ENCODE measurements at places on chromosomes 3 and 15.

- DNase-seq: peak; percentile 11
These were observed 133.9 kb upstream of the LRRFIP2 start for GRCh38 chr3:37308247-37308646.

GRCh38 chr3:13514639-13515435 is 34.1 kb upstream of the FBLN2 start:
- no peak for DNase-seq

GRCh38 chr3:114664006-114664405 is 370.2 kb downstream of the TIGIT start:
- no peak for DNase-seq

- no peak for DNase-seq
These were observed 252.4 kb downstream of the FHIT start for GRCh38 chr3:60998858-60999257.

DNA sequence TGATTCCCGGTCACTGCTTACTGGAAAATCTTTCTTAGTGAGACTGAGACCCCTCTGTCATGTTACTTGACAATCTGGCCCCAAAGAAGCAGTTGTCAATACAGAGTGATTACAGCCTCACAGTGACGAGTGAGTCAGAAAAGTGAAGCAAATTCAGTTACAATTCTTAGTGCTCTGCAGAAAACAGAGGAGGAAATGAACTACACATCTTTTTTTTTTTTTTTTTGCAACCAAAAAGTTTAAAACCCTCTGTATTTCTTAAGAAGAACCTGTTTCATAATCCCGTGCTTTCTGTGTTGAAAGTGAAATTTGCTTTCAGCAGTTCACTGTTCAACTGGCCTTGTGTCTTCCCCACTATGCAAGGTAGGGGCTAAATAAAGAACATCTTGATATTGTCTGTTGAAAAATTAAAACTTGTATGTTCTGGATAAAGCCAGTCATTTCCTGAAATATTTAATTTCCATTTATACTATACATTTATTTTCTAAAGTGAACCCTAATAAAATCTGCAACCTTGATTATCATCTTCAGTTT is 1.9 kb downstream of the AQP9 start:
- DNase-seq: no peak

DNA sequence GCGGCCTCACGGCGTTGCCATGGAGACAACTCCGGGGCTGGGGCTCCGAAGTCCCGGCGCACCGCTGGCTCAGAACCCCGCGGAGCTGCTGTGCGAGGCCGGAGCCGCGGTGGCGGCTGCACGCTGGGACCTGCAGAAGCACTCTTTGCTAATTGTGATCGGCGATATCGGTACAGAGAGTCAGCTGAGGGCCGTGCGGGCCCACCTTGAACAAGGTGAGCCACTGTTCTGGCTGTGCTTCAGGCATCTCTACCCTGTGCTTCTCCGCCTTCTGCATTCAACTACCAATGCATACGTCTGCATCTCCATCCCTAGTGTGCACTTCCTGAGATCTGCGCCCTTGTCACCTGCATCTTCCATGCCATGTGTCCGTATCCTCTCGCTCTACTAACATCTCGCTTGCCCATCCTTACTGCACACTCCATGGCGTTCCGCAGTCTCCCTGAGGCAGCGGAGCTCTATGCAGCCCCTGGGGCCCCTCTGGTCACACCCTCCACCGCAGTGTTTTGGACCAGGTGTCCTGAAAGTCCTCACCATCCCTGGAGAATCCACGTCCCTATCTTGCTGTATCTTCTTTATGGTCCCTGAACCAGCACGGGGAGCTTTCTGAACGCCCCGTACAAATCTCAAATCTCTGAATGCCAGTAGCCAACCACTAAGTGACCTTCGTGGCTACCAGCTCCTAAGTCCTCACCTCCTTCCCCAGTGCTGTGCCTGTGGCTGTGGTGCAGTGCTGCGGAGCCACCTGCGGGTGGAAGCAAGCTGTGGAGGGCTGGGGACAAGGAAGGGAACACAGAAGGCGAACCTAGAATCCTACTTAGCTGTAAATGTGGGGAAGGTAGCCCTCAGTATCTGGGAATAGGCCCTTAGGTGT is 6.2 kb upstream of the MAP1A start:
- DNase-seq: no peak

- no peak for DNase-seq
These were observed 64.8 kb upstream of the STIMATE start for GRCh38 chr3:52962160-52962559.

DNA sequence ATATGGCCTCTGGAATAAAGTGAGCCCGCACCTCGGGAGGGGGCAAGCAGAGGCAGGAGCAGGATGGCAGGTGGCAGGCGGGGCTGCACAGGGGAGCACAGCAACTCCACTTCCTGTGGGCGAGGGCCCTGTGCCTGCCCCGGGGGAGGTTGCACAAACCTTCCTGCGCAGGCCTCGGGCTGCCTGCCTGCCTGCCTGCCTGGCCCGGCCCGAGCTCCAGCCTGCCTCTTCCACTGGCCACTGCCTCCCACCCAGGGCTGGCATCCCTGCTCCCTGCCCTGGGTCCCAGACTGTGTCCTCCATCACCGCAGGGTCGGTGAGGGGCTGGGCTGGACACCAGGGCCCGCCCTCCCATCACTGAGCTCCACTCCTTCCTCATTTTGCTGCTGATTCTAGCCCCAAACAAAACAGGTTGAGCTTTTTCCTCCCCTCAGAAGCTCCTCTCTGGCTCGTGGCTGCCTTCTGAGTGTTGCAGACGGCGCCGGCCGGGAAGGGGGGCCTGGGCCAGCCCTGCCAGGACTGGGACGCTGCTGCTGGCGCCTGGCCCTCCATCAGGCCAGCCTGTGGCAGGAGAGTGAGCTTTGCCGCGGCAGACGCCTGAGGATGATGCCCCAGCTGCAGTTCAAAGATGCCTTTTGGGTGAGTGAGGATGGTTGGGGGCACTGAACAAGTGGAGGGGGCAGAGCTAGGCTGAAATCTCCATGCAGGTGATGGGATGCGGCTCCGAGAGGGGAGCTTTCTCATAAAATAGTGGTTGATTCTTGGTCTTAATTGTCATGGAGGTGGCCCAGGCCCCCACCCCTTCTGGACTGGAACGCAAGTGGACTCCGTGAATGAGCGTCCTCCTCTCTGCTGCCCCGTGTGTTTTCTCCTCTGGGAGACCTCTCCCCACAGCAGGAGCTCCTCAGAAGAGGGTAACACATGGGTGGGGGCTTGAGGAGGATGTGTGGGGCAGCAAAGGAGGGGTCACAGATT is at the start of gene PSTPIP1:
PSTPIP1 (plus strand) TSS at position 156 of the 975 bp plus-strand sequence; CDS start at position 604, 448 bp downstream.
- peak; percentile 63 for DNase-seq

DNA sequence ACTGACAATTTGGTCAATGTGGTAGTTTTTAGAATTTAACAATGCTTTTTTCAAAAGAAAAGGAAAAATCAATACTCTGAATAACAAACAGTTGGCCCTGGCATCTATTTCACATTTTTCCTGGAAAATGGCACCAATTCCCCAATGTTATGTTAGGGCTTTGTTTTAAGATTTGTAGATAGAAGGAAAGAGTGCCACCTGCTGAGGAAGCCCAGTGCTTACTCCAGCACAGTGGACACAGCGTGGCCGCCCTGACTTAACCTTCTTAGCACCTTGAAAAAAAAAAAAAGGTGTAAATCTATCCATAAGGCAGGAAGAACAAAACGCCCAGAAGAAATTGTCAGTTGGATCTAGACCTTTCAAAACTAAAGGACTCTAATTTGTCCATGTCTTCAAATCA is 110.7 kb upstream of the CNTN4 start:
- DNase-seq: no peak

DNA sequence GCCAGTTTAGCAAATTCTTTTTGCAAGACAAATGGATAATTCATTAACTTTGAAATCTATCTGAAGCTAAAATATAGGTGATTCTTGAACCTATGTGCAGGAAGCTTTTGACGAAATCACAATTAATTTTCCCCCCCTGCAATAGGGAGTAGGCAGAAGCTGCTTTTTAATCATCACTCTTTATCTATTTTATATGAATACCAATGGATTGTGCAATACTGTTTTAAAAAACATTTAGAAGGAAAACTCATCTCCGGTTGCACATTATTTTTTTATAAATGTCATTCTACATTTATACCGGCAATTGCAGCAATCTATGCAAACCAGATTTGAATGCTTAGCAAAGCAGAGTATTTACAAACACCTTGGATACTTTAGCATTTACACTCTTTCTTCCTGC is 121.1 kb upstream of the TMCO5A start:
- DNase-seq: no peak

DNA sequence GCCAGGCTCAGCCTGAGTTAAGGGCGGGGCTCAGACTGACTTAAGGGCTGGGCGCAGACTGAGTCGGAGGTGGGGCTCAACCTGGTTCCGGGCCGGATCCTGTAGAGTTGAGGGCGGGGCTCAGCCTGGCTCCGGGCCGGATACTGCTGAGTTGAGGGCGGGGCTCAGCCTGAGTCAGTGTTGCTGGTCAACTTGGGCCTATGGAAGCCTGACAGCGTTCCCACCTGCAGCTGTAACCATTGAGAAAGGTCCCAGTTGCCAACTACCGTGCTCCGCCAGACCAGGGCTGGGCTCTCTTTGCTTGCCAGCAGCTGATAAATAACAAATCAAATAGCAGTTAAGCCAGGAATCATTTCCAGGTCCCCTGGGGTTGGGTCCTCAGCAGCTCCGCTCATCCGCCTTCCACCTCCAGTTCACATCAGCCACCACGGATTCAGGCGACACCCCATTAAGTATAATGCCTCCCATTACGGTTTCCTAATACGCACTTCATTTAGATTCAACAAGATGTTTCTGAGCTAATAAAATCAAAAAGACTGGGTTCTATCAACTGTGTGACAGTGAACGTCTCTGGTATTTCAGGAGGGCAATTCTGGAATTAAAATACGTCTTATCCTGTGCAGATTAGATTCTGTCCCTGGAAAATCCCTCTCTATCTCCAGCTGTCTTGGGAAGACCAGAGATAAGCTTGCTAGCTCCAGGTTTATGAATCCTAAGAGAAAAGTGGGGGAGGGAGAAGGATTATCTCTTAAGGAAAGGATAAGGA is 7.3 kb downstream of the GRIP2 start:
- no peak for DNase-seq

DNA sequence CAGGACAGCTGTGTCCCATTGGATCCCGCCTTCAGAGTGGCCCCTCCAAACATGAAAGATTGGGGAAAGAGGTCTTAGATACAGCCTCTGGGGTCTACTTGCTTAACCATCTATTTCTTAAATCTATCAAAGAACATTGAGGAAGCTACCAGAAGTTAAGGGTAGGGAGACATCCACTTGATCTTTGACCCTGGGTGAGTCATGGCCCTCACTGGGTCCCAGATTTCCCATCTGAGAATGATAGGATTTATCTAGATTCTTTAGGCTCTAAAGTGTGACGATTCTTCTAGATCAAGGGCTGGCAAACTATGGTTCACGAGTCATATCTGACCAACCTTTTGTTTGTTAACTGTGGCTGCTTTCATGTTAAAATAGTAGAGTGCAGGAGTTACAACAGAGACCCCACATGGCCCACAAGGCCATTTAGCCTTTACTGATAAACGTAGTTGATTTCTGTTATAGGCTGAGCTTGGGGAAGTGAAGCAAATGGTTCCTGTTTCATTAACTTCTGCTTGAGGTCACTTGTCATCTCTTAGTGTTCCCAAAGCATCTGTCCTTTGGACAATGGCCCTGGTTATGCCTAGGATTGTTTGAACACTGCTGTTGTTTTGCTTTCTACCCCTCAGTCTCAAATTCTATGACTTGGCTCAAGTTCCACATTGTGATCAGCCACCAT is 8.0 kb downstream of the MUC13 start:
- no peak for DNase-seq

- DNase-seq: no peak
These were observed 205.8 kb downstream of the TJP1 start for GRCh38 chr15:29616512-29616911.

GRCh38 chr3:143751643-143752178 is 96.6 kb downstream of the SLC9A9 start:
- DNase-seq: no peak

DNA sequence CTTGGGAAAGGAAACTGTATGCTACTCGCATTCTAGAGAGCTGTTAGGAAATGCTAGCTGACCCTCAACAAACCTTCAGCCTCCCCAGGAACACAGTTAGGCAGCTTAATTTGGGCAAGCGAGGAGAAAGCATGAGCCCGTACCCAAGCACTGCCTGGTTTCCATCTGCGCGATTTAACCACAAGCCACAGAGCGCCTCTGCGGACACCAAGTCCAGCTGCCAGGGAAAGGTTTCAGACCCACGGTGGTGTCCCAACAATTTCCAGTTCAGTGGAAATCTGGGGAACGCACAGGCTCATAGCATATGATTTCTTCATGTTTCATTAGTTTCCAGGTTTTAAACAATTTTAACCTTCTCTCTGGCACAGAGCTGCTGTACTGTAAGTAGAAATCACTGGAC is 617.6 kb downstream of the FHIT start:
- DNase-seq: no peak

- no peak for DNase-seq
These were observed 26.2 kb downstream of the MAGEF1 start for GRCh38 chr3:184685646-184686045.
